Right ventricle myocardium inferior (tissue), 1 donor: ENCODE measurements at places on chromosomes 7 and 10. TPM values are rescaled to one million over a fixed set of nuclear protein-coding genes. Genes with fewer than 3 reads are reported as not detected.
A peak's percentile ranks its signal among the peaks of the same experiment; 100 is the strongest.

GRCh38 chr7:75920431-75921161 lies 5.6 kb downstream of the POR start:
- no peak for DNase-seq

KIAA1549 gene
- total RNA-seq: 1.8 TPM

TRIM50 gene
- total RNA-seq: 0.32 TPM

DNA sequence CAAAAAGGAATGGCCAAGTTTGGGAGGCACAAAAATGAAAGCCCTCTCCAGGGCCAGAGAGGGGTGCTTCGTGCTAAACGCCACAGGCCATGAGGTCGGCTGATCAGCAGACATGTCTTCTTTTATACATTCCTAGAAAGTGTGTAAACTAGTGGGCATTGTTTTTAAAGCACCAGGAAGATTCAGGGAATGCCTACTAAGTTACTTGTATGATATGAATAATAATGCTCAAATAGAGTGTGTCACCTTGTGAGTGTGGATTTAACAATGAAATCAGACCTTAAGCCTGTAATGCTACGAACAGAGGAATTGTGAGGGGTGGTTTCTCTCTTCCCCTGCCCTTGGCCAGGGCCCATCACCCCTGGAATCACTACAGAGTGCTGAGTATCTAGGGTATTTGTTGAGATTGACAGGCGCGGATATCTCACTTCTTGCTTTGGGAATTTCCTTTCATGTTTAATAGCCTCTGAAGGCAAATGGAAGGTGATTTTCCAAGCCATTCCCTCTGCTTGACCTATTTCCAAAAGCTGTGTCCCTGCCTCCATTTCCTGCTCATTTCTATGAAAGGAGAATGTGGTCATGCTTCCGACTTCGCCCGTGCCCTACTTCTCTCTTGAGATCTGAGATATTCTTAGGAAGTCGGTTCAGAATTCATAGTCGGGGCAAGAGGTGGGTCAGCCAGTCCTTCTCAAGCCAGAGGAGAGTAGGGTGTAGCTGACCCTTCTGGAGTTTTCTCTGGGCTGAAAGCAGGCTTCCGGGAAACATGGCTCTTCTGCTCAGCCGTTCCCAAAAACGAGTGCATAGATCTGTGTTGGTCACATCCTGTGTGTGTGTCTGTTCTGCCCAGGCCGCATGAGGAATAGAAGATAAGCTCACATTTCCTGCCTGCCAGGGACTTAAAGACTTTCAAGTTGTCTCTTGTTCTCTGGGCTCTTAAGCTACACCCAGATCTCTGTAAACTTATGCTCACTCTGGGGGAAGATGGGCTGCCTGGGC lies 167.8 kb upstream of the ITGB1 start:
- no peak for DNase-seq

- no peak for DNase-seq
Measured at GRCh38 chr7:130932667-130933432, 198.8 kb upstream of the KLF14 start.

- DNase-seq: no peak
Measured at GRCh38 chr7:8278183-8278582, 16.2 kb upstream of the ICA1 start.

GRCh38 chr7:56046721-56047445 lies 4.4 kb downstream of the PSPH start:
- DNase-seq: no peak

GALNT17 gene
- total RNA-seq: 78.1 TPM

GRCh38 chr10:65931291-65932070 lies 994.4 kb upstream of the LRRTM3 start:
- no peak for DNase-seq

DNA sequence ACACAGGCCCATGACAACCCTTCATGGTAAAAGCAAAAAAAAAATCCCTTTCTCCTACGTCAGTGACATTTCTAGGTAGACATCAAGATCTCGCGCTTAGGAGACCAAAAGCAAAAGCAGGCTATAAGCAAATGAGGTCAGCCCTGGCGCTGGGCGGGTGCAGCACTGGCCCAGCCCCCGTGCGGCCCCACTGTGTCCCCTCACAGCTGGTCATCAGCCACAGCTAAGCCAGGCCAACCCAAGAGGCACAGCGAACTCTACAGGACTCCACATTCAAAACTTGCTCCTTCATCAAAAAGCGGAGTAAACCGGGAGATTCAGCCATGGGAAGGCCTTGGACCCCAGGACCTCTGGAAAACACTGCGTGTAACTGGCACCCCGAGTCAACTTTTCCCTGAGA lies 113.7 kb downstream of the PTPRN2 start:
- no peak for DNase-seq

TES gene
- total RNA-seq: 21.2 TPM

- DNase-seq: no peak
Measured at GRCh38 chr7:24630596-24630995, 57.3 kb downstream of the PALS2 start.

- DNase-seq: no peak
Measured at GRCh38 chr7:3033581-3033980, 10.1 kb downstream of the CARD11 start.

MBL2 gene
- not detected for total RNA-seq

GRCh38 chr7:116497708-116498107 lies 1.8 kb upstream of the CAV2 start:
- no peak for DNase-seq

DNA sequence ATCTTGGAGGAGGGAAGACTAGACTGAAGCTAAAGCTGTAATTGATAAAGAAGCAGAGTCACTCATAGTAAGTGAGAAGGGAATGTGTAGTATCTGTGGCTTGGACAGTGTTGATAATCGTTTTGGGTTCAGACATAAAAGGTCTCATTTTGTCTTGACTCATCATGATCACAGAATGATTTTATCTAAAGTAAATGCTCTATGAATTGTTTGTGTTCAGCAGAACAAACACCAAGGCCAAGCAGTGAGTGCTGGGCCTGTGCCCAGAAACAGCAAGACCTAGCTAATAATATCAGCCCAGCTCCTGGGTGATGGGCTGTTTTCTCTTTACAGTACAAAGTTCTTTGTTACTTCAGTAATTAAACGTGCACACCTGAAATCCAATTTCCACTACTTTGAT lies 26.7 kb upstream of the CD36 start:
- peak; percentile 72 for DNase-seq

GRCh38 chr10:121252756-121253155 lies 345.5 kb downstream of the FGFR2 start:
- no peak for DNase-seq

GRCh38 chr7:55770778-55771177 lies 91.8 kb downstream of the SEPTIN14 start:
- no peak for DNase-seq

- no peak for DNase-seq
Measured at GRCh38 chr10:124350806-124351205, 67.9 kb downstream of the OAT start.

DNA sequence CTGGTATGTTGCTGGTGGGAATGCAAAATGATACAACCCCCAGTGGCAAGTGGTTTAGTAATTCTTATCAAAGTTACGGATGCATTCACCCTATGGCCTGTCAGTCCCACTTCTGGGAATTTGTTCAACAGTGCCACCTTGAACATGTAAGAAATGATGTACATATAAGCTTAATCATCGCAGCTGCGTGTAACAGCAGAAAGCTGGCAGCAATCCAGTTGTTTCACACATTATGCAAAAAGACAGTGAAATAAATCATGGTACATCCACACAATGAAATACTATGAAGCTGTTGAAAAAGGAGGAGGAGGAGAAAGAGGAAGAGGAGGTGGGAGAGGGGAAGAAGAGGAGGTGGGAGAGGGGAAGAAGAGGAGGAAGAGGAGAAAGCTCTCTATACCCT lies 76.2 kb upstream of the MYL10 start:
- no peak for DNase-seq

- DNase-seq: peak; percentile 53
Measured at GRCh38 chr10:124643330-124644009, 100.7 kb downstream of the FAM53B start.

- no peak for DNase-seq
Measured at GRCh38 chr7:74329225-74329624, 40.0 kb downstream of the CLIP2 start.

DNA sequence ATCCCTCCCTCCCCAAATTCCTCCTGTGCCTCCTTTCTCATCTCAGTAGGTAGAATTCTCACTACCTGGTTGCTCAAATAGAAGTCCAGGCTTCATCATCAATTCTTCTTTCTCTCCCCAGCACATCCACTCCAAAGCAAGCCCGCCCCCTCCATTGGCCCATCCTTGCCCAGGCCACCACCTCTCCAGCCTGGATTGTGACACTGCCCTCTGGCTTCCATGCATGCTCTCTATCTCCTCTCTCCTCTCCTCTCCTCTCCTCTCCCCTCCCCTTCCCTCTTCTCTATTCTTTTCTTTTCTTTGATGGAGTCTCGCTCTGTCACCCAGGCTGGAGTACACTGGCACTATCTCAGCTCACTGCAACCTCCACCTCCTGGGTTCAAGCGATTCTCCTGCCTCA lies 144.9 kb downstream of the UBE2H start:
- no peak for DNase-seq

DNA sequence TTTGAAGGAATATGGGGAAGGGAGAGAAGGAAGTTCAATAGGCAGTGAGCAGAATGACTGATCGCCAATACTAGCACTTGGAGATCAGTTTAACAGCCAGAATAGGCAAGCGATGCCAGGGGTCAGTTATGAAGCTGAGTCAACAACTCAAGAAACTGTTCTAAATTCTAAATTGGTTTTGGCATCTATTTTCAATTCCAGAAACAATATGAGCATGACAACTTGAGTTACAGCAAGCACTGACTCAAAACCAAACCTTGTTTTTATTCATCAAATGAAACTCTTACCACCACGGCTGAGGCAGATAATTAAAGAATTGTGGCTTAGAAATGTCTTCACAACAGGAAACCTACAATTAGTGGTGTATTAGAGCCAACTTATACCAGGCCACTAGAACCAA lies 180.5 kb upstream of the ASAH2 start:
- DNase-seq: no peak

DNA sequence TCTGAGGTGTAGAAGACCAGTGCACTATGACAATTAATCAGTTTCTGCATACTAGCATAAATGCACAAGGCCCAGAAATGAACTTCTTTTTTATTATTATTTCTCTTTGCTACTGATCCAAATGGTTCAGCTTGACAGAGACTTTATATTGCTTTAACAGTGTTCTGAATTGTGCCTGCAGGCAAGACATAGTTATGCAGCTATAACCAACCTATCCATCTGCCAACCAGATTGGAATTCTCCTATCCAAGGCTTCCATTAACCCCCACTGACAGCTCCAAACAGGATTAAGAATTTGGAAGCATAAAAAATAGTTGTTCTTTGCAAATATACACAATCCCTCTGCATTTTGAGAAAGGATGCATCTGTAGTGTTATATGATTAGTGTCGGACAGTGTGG lies 98.2 kb downstream of the BTRC start:
- DNase-seq: no peak

GRCh38 chr7:91243591-91244301 lies 20.5 kb upstream of the FZD1 start:
- DNase-seq: no peak

DNA sequence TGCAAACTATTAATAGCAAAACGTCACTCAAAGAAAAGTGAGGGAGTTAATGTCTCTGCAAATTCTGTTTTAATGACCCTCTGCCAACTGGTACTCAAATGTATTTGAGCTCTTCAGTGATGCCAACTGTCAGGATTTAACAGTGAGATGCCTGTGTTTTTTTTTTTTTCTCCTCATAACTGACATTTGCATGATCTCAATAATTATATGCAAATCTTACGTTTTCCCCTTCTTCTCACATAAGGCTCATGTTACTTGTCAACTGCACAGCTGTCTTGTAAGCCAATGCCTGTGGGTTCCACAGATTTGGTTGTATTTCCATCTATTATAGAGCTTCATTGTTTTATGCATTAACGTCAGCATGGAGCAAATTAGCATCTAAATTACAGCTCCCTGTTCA lies 38.2 kb downstream of the PPP1R3A start:
- DNase-seq: no peak

DNA sequence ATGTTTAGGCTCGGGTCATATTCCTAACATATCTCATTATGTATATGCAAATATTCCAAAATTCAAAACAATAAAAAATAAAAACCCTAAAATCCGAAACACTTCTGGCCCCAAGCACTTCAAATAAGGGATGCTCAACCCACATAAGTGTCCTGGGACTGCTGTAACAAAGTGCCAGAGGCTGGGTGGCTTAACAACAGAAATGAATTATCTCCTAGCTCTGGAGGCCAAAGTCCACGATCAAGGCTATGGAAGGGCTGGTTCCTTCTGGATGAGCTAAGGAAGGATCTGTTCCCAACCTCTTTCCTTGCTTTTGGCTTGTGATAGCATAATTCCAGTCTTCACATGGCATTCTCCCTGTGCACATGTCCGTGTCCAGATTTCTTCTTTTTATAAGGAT lies 181.6 kb upstream of the NFE2L3 start:
- DNase-seq: no peak

GRCh38 chr10:101062232-101063049 lies 652 bp downstream of the KAZALD1 start:
- peak; percentile 81 for DNase-seq

DNA sequence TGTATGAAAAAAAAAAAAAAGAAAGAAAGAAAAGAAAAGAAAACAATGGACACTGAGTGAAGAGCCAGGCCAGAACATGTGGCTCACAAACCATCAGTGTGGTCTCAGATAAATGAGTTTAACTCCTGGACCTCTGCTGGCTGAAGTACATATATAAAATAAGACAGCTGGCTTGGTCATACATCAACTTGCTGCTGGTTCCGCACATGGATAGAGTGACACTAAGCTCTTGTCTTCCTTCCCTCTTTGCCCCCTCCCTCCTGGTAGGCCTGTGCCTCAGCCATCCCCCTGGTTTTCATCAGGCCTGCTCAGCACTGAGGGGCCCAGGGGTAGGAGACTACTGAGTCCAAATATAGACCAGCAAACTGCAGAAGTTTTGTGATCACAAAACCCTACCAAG lies 58.1 kb upstream of the DGKI start:
- DNase-seq: no peak

GRCh38 chr7:56538541-56539429 lies 422.6 kb upstream of the NUPR2 start:
- no peak for DNase-seq

SNCG gene
- total RNA-seq: 24.7 TPM

DNA sequence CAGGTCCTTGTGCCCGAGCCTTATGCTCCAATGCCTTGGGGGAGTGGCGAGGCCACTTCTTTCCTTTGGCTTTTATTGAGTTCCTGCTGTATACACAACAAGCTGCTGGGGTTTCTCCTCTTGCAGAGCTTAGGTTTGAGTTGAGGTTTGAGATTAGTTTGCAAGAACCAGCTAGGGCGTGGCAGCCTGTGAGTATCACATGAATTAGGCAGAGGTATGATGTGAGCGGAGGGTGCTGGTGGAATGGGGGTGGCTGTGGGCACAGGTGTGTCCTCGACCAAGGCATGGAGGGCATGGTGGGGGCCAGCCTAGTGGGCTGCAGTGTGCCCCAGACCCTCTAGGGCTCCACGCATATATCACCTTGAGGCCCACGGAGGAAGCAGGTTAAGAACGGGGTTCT lies 123.3 kb downstream of the DOCK1 start:
- DNase-seq: no peak

DNA sequence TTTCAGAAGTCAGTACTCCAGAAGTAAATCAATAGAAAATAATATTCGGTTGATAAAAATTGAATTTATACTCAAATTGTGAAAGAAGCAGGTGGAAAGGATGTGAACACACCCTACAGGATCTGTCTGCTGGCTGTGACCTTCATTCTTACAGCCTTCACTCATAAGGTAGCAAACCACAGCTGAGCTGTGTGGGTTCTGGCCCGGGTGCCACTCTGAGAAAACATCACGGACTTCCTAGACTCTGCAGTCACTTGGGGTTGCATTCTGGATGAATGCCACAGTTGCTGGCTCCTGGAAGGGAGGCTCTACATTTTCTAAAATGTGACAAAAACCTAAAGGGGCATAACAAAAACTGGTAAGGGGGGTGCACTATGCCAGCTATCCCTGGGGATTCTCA lies 36.0 kb upstream of the ABLIM1 start:
- DNase-seq: no peak
